CD4-positive, alpha-beta T cell treated with Interferon gamma for 1 hour (primary cell): ENCODE measurements at places on chromosomes 12 and 14.

- no peak for DNase-seq
Measured at GRCh38 chr12:60231303-60231702, 635.5 kb downstream of the SLC16A7 start.

- DNase-seq = peak; percentile 25
Measured at GRCh38 chr12:50059440-50060119, 2.2 kb downstream of the ASIC1 start.

DNA sequence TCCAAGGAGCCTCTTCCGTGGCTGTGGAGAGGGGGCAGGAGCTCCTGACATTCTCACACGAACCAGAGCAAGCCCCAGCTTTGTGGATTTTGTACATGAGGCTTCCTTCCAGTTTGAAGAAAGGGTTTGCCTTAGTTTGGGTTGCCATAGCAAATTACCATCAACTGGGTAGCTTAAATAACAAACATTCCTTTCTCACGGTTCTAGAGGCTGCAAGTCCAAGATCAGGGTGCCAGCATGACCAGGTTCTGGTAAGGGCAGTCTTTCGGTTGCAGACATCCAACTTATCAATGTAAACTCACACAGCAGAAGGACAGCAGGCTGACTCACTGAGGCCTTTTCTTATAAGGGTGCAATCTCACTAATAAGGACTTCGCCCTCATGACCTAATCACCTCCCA is 25.9 kb upstream of the STAB2 start:
- no peak for DNase-seq

DNA sequence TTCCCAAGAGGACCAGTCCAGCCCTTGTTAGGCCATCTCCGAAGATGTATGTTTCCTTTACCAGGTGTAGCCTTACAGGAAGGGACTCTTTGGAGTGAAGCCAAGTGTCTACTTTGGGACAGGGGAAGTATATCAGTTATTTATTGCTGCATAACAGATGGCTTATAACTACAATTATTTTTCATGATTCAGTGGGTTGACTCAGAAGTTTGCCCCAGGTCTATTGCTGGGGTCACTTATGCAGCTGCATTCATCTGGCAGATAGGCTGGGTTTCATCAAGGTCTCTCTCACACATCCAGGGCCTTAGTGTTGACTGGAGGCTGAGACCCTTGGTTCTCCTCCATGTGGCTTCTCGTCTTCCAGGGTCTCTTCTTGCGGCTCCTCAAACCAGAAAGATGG is 170.1 kb downstream of the NRXN3 start:
- DNase-seq = no peak

- DNase-seq = no peak
Measured at GRCh38 chr14:31414190-31414833, 6.0 kb downstream of the HEATR5A start.

DNA sequence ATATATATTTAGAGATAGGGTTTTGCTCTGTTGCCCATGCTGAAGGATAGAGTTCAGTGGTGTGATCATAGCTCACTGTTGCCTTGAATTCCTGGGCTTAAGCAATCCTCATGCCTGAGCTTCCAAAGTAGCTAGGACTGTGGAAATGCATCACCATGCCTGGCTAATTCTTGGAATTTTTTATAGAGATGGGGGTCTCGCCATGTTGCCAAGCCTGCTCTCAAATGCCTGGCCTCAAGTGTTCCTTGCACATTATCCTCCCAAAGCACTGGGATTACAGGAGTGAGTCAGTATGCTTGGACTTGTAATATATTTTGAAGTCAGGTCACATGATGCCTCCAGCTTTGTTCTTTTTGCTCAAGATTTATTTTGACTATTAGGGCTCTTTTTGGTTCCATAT is 178.0 kb downstream of the RPAP3 start:
- DNase-seq = no peak

GRCh38 chr12:127711108-127711507 is 555.9 kb upstream of the TMEM132C start:
- no peak for DNase-seq

DNA sequence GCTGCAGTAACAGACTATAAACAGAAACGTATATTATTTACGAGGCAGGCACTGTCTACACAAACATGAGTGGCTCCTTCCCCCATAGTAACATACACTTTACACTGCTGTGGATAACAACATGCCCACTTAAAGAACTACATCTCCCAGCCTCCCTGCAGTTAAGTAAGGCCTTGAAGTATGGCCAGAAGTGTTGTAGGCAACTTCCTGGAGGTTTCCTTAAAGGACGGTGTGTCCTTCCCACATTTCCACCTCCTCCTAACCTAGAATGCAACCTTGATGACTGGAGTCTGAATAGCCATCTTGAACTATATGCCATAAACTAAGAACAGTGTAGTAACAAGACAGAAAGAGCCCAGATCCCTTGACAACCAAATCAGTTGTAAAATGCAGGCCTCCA is 20.3 kb downstream of the MED13L start:
- DNase-seq = no peak

GRCh38 chr12:114668151-114668885 is 15.7 kb downstream of the TBX3 start:
- DNase-seq = no peak

DNA sequence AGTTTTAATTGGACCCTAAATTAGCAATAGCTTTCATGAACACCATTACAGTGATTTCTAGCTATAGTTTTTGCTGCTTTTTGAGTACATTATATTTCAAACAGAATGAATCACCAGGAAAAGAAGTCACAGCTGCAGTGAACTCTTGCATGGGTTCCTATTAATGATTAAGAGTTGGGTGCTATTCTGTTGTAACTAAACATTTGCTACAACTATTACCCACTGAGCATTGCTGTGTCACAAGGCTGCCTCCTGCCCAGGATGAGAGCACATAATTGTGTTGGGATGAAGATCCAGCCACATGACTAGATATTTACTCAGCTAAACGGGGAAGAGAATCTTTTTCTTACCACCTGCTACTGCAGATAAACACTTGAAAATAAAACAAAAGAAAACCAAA is 152.7 kb downstream of the GXYLT1 start:
- no peak for DNase-seq

GRCh38 chr12:112906712-112907414 is at the start of gene OAS1:
Gene OAS1 (plus strand): TSS chr12:112906962. CDS start chr12:112907040, 78 bp downstream.
- DNase-seq = peak; percentile 45

DNA sequence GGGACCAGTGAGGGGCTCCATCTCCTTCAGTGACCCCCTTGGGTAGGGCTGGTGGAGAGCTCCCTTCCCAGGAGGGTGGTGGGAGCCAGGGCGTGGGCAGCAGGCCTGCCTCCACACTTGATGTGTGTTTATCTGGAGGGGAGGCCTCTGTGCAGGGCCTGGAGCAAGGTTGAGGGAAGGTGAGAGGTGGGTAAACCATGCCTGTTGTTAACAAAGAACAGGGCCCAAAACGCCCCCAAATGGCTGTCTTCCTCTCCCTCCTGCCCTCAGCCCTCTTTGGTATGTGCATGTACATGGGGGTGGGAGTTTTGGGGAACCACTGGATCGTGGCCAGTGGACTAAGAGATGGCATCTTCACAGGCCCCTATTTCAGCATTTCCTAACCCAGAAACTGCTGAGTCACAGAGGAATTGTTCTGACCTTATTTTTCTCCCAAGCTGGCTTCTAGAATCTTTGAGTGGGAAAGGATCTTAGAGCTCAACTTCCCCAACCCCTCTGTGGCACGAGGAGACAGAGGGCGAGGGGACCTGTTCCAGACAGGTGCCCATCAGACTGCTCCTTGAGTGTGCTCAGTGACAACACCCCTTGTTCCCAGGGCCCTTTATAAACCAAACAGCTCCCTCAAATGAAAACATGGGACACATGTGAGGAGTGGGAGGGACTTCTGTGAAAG is 3.6 kb downstream of the SLC48A1 start:
- no peak for DNase-seq

DNA sequence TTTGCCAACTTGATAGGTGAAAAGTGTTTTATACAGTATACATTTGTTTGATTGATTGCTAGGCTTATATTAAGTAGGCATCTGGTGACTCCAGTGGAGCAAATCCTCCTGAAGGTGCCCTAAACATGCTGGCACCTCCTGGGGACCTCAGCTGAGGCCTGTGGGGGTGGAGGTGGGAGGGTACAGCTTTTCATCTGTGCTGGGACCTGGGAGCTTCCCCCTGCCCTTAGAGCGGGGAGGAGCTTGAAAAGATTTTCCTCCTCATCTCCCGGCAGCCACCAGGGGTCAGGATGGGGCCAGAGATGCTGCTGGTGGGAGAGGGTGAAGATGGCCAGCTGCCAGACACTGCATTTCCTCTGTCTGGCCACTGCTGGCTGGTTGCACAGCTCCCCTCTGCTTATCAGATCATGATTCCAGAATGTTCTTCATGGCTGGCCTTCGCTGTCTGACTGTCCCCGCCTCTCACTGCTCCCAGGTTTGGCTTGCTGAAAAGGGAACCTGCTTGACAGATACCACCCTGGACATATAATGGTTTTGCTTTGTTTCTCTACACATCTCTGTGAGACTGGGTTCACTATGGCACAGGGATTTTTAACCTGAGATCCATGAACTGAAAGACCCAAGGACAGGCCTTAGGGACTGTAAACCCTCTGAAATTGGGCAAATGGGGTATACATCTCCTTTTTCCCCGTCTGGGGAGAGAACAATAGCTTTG is 10.5 kb upstream of the JPH4 start:
- DNase-seq = peak; percentile 83

DNA sequence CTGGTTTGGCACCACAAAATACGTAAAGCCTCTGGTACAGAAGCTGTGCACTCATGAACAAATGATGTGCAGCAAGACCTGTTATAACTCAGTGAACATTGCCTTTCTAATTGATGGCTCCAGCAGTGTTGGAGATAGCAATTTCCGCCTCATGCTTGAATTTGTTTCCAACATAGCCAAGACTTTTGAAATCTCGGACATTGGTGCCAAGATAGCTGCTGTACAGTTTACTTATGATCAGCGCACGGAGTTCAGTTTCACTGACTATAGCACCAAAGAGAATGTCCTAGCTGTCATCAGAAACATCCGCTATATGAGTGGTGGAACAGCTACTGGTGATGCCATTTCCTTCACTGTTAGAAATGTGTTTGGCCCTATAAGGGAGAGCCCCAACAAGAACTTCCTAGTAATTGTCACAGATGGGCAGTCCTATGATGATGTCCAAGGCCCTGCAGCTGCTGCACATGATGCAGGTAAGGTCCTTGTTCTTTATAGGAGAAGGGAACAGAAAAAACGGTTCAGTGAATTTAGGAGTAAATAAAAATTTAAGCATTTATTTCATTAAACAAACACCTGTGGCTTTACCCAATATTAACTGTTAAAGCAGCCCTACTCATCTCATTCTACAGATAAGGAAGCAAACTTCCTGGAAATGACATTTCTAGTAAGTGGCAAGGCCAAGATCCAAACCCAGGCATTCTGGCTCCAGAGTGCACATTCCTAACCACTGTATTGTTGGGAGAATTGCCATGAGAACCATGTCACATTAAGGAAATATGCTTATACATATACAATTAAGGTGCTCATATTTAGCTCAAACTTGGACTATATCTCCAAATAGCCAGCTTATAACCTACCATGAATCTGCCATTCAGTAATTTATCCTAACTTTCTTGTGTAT is 11.7 kb downstream of the COCH start:
- no peak for DNase-seq

DNA sequence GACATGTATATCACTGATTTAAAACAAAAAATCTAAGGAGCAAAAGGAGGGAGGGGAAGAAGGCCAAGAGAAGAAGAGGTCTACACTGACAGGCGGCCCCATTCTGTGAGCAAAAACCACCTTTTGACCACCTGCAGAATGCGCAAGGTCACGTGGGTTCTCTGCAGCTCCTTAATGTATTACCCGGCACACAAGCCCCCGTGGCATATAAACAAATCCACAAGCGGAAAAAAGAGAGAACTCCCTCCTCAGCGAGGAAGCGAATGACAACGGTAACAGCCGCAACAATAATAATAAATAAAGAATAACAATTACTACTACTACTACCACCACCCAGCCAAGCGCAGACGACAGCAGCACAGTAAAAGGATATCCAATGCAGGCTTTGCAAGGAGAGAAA is 1.3 kb downstream of the KSR2 start:
- no peak for DNase-seq

GRCh38 chr14:53193193-53193592 is 40.1 kb upstream of the DDHD1 start:
- DNase-seq = no peak

GRCh38 chr12:97131220-97131981 is 224.3 kb downstream of the NEDD1 start:
- no peak for DNase-seq

GRCh38 chr14:21072031-21072473 is 1.9 kb downstream of the ARHGEF40 start:
- no peak for DNase-seq

DNA sequence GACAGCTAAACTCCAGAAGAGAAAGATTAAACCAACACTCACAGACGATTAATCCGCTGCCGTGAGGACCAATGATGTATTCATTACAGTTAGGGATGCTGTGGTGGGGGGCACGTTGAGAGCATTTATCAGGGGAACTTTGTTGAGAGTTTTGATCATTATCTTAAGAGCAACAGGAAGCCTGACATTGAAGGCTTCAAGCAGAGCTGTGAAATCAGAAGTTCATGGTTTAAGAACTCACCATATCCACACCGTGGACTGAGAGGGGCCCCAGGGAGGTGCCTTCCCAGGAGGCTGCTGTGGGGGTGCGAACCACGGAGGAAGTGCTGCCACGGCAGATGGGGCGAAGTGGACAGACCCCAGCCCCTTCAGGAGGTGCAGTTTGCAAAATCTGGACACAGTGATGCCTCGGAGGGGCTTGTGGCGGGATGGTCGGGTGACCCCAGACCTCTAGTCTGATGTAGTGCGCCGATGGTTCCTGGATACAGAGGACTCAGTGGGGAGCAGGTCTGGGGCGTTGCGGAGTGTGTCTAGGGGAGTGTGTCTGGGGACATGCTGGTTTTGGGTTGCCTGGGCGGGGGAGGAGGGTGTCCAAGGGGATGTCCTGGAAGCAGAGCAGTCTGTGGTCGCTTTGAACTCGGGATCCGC is 73.0 kb downstream of the DIO3 start:
- DNase-seq = no peak

DNA sequence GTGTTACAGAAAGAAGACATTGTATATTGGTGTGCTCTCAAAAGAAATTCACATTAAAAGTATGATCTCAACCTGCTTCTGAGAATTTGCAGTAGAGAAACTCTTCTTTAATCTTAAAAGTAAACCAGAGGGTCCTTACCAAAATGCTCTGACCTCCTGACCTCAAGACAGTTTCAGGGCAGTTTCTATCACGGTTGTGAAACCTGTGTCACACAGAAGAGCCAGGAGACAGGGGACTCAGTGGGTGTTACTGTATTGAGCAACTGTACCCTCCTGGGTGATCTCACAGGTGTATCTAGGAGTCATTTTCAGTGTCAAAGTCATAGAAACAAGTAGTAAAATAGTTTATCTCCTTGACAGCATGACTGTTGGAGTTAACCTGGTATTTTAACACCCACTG is 178.0 kb downstream of the GRIP1 start:
- no peak for DNase-seq
